ENCODE measurements at places on chromosomes 2 and 18.

DNA sequence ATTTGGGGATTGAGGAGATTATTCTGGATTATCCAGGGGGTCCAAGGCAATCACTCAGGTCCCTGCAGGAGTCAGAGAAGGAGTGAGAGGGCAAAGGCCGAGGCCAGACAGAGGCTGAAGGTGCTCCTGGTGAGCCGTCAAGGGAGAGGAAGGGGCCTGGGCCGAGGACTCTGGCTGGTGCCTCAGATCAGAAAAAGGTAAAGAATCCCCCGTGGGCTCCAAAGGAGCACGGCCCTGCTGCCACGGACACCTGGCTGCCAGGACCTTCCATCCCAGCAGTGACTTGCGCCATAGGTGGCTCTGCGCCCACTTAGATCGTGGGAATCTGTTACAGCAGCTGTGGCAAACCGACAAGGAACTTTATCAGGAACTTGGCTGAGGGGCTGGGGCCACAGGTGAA lies 374.8 kb upstream of the MYT1L start:
- no peak for DNase-seq

GRCh38 chr2:57460396-57461276 lies 586.0 kb upstream of the VRK2 start:
- no peak for DNase-seq

GRCh38 chr2:241546771-241547498 lies 11.6 kb upstream of the BOK start:
- no peak for DNase-seq

GRCh38 chr18:52437161-52437560 lies 97.2 kb downstream of the DCC start:
- no peak for DNase-seq

- no peak for DNase-seq
Observed at GRCh38 chr2:8550481-8550880, 131.4 kb upstream of the ID2 start.

DNA sequence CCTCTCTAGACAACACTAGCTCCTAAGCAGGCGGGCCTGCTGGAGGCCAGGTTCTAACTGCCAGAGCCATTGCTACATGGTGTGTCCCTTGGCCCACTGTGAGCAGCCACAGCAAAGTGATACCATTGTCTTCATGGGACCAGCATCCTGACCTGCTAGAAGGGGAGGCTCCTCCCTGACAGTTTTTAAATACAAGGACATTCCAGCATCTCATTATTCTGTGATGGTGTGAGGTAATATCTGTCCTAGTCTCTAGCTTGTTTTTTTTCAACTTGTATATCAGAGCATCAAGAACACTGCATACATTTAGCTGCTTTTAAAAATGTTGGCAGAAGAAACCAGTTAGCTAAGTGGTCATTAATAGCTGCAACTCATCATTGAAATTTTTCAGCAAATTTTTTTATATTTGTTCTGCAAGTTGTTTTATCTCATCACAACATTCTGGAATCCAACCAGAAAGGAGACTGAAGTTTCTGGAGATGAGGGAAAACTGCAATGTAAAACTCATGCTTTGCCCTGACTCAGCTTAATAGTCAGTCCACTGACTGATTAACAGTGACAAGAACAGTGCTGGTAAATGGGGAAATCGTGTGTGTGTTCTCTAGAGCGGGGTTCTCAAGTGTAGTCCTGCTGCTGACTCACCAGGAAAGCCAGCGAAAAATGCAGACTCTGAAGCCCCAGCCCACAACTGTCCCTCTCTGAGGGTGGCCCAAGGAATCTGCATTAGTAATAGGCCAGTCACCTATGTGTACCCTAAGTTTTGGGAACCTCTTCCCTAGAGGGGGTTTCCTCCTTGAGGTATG lies 17.8 kb downstream of the MAPRE3 start:
- DNase-seq: no peak

GRCh38 chr2:143949121-143949848 lies 570.6 kb downstream of the ZEB2 start:
- no peak for DNase-seq

DNA sequence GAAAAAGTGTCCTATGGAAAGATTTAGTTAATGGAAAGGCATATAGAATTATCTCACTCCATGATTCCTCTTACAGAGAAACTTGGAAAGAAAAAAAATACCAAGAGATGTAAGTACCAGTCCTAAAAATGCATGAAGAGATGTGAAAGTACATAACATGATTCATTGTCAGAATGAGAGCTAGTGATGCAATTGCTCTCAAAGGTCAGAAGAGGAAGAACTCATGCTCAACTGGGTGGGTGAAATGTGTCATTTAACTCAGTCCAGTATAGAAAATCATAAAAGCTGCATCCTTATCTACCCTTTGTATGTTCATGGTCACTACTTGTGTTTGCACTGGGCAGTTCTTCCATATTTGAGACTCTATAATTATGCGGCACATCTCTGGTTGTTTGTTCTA lies 300.0 kb upstream of the PIK3C3 start:
- peak; percentile 88 for DNase-seq

- peak; percentile 59 for DNase-seq
Observed at GRCh38 chr2:56127463-56128152, 56.2 kb upstream of the CCDC85A start.

DNA sequence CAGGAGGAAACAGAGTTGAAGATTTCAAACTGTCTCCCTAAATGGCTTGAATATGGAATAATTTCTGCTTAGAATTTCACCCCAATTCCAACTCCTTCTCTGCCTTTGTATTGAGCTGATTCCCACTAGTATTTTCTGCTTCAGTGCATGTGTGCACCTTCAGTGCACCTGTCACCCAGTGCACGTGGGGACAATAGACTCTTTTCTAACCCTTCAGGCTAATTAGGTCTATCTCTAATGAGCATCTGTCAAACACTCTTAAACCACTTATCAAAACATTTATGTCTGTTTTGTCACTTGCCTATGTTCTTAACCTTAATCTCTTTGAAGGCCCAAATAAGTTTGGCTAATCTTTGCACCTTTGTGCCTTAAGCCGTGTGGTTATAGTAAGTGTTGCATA lies 232.0 kb upstream of the NETO1 start:
- DNase-seq: peak; percentile 49

DNA sequence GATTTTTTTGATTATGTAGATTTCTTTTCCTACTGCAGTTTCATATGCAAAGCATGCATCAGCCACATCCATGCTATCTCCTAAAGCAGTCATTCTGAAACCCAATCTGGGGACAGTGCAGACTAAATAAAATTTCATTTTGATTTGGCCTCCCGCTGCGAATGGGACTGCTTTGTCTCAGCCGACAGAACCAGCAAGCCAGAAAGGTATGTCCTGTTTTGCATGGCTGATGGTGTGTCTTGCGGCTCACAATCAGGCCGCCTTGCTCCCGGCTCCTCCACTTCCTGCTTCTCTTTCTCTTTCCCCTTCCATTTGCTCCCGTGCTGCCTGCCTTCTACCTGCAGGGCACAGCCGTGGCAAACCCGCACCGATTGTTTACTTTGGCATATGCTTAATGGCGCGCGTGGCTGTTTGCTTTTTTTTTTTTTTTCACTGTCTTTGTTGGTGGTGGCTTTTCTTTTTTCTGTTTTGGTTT lies 419.6 kb upstream of the POU3F3 start:
- DNase-seq: peak; percentile 80

DNA sequence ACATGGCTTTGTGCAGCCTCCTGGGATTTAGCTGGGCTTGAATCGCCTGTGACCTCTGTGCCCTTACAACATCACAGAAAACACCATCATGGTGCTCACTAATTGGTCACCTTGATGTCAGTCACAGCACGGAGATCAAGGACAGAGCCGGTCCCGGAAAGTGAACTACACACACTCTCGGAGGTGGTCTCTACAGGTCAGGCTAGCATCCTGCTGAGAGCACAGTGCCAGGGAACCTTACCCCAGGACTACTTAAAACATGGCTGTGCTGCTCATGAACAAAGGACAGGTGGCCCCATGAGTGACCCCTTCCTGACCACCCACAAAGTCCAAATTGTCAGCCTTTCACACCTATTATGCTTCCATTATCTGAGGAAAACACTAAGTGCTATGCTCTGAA lies 1782.1 kb upstream of the CELF4 start:
- no peak for DNase-seq

DNA sequence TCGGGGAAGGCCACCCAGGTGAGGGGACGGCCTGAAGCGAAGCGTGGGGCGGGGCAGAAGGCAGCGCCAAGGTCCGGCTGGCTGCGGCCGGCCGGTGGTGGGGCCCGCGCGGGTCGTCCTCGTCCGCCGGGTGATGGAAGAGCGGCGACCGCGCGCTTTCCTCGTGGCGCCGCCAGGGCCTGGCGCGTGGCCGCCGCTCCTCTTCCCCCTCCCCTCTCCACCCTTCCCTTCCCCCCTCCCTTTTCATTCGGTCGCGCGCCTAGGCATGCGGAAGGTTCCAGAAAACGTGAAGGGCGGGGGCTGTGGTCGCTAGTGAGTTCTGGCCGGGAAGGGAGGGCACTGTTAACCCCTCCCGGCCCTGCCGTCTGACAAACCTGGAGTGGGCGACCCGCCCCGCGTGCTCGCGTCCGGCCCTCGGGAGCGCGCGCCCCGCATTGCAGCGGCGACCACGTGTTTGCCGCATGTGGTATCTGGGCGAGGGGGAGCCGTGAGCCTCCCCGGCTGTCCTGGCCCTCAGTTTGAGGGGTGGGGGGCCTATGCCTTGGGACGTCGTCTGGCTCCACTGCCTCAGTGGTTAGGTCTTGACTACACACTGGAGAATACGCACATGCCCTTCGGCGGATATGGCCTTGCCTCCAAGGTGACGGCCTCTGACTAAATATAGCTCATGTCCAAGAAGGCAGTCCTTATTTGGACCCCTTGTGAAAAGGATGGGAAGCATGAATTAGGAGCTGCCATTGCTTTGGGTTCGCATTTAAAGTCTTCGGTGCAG lies 579 bp downstream of the MAT2A start:
- no peak for DNase-seq

- no peak for DNase-seq
Observed at GRCh38 chr2:101704816-101705578, 7.5 kb downstream of the MAP4K4 start.

DNA sequence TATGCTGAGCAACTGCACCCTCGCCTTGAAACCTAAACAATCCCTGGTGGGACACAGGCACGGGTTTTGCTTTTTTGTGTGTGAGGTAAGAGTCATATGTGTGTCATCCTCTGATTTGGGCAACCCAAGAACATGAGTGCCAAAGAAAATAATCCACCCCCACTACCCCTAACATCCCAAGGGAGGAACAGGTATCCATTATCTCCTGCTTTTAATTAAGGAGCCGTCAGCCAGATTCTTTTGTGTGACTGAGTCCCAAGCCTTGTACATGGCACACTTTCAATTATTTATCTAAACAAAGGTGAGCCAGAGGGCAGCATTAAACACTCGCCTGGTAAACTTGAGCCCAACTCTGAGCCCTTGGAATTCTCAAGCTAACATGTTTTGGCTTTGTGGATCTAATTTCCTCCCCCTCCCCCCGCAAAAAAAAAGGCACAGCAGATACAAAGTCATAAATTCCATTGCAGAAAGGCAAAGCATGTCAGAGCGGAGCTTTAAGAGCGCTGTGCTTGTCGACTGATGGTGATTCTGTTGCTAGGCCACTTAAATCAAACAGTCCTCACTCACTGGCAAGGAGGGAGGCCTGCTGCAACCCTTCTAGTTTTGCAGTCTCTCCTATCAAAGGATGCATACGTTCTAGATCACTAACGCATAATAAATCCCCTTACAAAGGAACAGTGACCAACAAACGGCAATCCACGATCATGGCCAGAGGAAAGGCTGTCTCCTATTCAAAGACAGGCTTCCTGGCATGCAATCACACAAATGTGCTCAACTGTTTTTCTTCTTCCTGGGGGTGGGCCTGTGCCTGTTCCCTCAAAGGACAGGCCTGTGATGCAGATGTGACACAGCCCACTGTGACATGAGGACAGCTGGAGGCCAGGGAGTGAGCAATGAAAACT lies 143.5 kb upstream of the LMAN1 start:
- DNase-seq: no peak

- no peak for DNase-seq
Observed at GRCh38 chr18:54165450-54165849, 59.0 kb downstream of the MBD2 start.

DNA sequence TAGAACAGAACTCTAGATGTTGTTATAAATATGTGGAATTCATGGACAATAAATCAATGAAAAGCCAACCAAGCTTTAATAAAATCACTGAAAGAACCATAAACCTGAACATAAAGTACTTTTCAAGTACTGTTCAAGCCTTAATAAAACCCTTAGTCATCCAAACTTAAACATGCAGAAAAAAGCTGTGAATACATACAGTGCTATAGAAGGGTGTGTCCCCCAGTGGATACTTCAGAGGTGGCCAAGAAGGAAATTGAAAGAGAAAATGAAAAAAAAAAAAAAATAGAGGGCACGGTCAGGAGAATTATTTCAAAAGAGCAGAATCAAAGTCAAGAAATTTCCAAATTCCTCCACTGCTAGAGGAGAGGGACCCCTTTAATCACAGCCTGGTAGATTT lies 141.1 kb downstream of the SP100 start:
- no peak for DNase-seq

DNA sequence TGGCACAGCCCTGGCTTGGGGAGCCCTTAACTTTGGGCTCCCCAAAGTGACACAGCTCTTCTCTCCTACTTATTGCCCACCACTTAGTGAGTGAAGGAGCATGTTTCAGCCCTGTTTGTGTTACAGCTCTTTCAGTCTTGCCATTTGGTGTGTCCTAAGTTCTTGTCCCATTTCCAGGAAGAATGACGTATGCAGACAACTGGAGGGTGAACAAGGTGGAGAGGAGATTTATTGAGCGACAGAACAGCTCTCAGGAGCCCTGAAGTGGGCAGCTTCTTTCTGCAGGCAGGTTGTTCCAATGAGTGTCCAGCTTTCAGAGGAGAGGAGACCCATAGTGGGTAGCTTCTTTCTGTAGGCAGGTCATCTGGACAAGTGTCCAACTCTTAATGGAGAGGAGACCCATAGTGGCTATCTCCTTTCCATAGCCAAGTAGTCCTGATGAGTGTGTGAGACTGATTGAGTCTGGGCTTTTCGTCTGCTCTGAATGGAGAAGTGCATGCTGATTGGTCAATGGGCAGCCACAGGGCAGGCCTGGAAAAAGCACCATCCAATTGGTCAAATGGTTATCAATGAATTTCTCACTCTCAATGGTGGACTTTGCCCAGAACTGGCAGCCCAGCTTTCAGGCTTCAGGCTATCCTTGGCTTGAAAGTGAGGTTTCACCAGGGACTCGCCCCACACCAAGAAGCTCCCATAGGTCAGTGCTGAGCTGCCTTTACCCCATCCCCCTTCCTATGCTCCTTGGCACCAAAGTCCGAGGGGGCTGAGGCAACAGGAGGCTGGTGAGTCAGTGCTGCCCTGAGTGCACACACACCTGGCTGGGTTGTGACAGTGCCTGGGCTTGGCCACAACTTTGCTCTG lies 688.2 kb downstream of the NYAP2 start:
- DNase-seq: no peak

GRCh38 chr18:10041180-10041579 lies 127.4 kb downstream of the VAPA start:
- no peak for DNase-seq

- DNase-seq: no peak
Observed at GRCh38 chr2:204914708-204915107, 369.4 kb downstream of the PARD3B start.

Data from NCI-H748 treated with DMSO at 0.1 percent for 48 hours (cell line).